Left lung (tissue), 14 donors: ENCODE measurements at places on chromosomes 6 and 20.

DNA sequence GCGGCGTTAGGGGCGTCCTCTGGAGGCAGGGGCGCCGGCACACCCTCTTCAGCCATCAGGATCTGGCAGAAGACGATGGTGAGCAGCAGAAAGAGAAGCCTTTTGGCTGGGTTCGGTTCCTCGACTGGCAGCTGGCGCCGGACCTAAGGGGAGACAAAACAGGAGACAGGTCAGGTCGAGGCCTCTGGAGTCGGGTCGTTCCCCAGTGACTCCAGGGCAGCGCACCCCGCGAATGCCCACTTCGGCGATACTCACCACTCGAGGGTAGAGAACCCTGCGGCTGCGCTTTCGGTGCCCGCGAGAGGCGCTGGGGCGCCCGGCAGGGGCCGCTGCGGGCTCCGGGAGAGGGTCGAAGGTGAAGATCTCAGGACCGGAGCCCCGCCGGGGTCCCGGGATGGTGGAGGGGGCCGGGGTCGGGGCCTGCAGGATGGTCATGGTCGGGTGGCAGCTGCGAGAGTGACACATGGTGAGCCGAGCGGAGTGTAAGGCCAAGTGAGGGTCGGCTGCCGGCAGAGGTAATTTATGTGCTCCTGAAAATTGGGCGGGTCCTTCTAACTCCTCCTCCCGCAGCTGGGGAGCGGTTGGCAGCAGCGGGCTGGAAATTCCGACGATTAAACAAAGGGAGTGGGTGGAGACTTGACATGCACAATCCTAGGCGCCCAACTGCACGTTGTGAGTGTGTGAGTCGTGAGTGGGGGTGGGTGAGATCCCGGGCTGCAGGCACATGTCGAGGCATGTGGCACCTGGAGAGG, at the start of gene IER3:
IER3 (minus strand) TSS at position 494 of the 752 bp plus-strand sequence; CDS start at position 465, 29 bp downstream.
- H3K27me3 ChIP-seq: no peaks in the 10 kb centered on the region
- H3K4me3 ChIP-seq: peak within 1 kb of the TSS; percentile 94
- H3K4me1 ChIP-seq: peaks cover 67% of the 10 kb centered on the region
- H3K36me3 ChIP-seq: peaks cover 23% of the 10 kb centered on the region
- peak; percentile 91 for DNase-seq
- H3K27ac ChIP-seq: peak within 1 kb of the TSS; percentile 97

- H3K36me3 ChIP-seq: no peaks in the 10 kb centered on the region
- no peak overlapping the region for H3K27ac ChIP-seq
- no peaks in the 10 kb centered on the region for H3K4me1 ChIP-seq
- H3K4me3 ChIP-seq: no peak overlapping the region
- no peaks in the 10 kb centered on the region for H3K27me3 ChIP-seq
- no peak for DNase-seq
Observed at GRCh38 chr6:112049026-112049799, 4.7 kb upstream of the CCN6 start.

- H3K27ac ChIP-seq: no peak overlapping the region
- peaks cover 25% of the 10 kb centered on the region for H3K4me1 ChIP-seq
- H3K36me3 ChIP-seq: no peaks in the 10 kb centered on the region
- no peaks in the 10 kb centered on the region for H3K27me3 ChIP-seq
- no peak for DNase-seq
Observed at GRCh38 chr20:51634257-51634656, 91.7 kb upstream of the NFATC2 start.

GRCh38 chr6:26158076-26158580, 70.9 kb downstream of the HFE start:
- no peaks in the 10 kb centered on the region for H3K4me1 ChIP-seq
- peak; percentile 93 for DNase-seq
- H3K27ac ChIP-seq: peak overlapping the region; percentile 95
- H3K27me3 ChIP-seq: no peaks in the 10 kb centered on the region

DNA sequence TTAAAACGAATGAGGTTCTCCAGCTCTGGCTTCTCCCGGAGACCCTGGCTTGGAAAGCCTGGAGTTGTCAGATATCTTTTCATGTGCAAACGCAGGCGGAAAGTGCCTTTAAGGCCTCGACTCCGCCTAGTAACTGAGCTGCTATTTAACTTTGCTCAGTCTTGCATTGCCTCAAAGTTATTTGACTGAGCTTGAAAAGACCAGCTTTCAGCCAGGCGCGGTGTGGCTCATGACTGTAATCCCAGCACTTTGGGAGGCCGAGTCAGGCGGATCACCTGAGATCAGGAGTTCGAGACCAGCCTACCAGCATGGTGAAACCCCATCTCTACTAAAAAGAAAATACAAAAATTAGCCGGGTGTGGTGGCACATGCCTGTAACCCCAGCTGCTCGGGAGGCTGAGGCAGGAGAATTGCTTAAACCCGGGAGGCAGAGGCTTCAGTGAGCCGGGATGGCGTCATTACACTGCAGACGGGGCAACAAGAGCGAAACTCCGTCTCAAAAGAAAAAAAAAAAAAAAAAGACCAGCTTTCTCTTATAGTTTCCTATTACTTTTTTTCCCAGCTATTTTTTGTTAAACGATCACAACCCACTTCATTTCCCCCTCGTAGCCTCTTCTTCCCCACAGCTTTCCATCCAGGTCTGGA, 1.9 kb downstream of the GCNT2 start:
- H3K27ac ChIP-seq: peak overlapping the region; percentile 64
- H3K36me3 ChIP-seq: no peaks in the 10 kb centered on the region
- H3K4me1 ChIP-seq: peaks cover 8% of the 10 kb centered on the region
- H3K27me3 ChIP-seq: no peaks in the 10 kb centered on the region

DNA sequence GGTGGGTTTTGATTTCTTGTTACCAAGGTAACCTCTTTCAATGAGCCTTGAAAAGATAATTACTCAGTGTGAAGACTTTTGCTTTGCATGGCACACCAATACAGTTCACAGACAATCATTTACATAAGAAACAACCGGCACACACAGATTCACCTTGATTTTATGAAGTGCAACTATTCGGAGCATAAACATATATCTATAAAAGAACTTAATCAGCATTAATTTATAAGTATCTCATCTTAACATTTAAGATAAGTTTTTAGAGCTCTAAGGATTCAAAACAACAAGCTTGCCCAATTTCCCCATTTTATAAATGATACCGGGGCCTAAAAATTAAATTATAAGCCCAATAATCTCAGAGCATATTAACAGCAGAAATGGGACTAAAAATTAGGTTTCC, 85.9 kb upstream of the PCSK2 start:
- H3K4me3 ChIP-seq: no peak overlapping the region
- no peaks in the 10 kb centered on the region for H3K36me3 ChIP-seq
- H3K27me3 ChIP-seq: no peaks in the 10 kb centered on the region
- no peak for DNase-seq
- no peak overlapping the region for H3K27ac ChIP-seq
- no peaks in the 10 kb centered on the region for H3K4me1 ChIP-seq

GRCh38 chr6:52522655-52523054, 54.2 kb downstream of the TRAM2 start:
- no peaks in the 10 kb centered on the region for H3K27me3 ChIP-seq
- no peak overlapping the region for H3K4me3 ChIP-seq
- H3K27ac ChIP-seq: peak overlapping the region; percentile 9
- no peak for DNase-seq

- no peaks in the 10 kb centered on the region for H3K4me1 ChIP-seq
- H3K27ac ChIP-seq: no peak overlapping the region
- no peaks in the 10 kb centered on the region for H3K27me3 ChIP-seq
Observed at GRCh38 chr20:9306521-9306920, 207.9 kb upstream of the LAMP5 start.
